ENCODE measurements at places on chromosomes 6 and 20. TPM values are rescaled to one million over a fixed set of nuclear protein-coding genes. Genes with fewer than 3 reads are reported as not detected.

POM121L2 gene
- polyA plus RNA-seq: not detected

DDX43 gene
- 0.15 TPM for polyA plus RNA-seq

- no peaks in the 10 kb centered on the region for H3K4me1 ChIP-seq
- H3K4me3 ChIP-seq: no peak overlapping the region
- H3K36me3 ChIP-seq: no peaks in the 10 kb centered on the region
- DNase-seq: no peak
- no peaks in the 10 kb centered on the region for H3K27me3 ChIP-seq
These were observed 615.1 kb downstream of the KIF16B start for GRCh38 chr20:15958142-15958541.

DNA sequence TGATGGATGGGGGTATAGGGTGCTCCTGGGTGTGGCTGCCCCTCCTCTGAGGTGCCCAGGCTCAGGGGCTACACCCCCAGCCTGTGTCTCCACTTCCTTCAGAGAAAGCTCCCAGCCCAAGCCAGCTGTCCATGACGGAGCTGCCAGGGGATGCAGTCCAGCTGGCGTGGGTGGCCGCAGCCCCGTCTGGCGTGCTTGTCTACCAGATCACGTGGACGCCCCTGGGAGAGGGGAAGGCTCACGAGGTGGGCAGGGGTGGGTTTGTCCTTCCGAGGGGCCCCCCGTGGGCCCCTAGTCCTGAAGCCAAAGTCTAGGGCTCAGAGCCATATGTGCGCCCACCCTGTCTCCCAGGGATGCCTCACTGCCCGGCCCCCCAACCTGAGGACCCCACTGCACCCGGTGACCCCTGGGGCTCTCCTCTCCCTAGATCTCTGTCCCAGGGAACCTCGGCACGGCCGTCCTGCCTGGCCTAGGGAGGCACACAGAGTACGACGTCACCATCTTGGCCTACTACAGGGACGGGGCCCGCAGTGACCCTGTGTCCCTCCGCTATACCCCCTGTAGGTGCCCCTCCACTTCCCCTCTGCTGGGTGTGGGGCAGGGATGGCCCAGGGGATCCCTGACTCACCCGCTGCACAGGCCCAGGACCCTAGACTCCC, 19.8 kb downstream of the COL20A1 start:
- peak; percentile 80 for DNase-seq
- H3K27ac ChIP-seq: no peak overlapping the region
- H3K27me3 ChIP-seq: no peaks in the 10 kb centered on the region
- no peaks in the 10 kb centered on the region for H3K36me3 ChIP-seq
- no peaks in the 10 kb centered on the region for H3K4me1 ChIP-seq
- no peak overlapping the region for H3K4me3 ChIP-seq

LY6G5C gene
- polyA plus RNA-seq: 4.6 TPM

LKAAEAR1 gene
- polyA plus RNA-seq: not detected

- H3K36me3 ChIP-seq: no peaks in the 10 kb centered on the region
- H3K4me1 ChIP-seq: peaks cover 3% of the 10 kb centered on the region
- H3K4me3 ChIP-seq: no peak overlapping the region
- H3K27ac ChIP-seq: no peak overlapping the region
These were observed 2.6 kb upstream of the SLC22A7 start for GRCh38 chr6:43295456-43295855.

EFCAB8 gene
- not detected for polyA plus RNA-seq

HLA-DQB1 gene
- 48.0 TPM for polyA plus RNA-seq

- no peaks in the 10 kb centered on the region for H3K36me3 ChIP-seq
- H3K4me3 ChIP-seq: no peak overlapping the region
- H3K27ac ChIP-seq: no peak overlapping the region
- no peak for DNase-seq
- no peaks in the 10 kb centered on the region for H3K4me1 ChIP-seq
These were observed 640.2 kb upstream of the MMS22L start for GRCh38 chr6:97923249-97923648.

DNA sequence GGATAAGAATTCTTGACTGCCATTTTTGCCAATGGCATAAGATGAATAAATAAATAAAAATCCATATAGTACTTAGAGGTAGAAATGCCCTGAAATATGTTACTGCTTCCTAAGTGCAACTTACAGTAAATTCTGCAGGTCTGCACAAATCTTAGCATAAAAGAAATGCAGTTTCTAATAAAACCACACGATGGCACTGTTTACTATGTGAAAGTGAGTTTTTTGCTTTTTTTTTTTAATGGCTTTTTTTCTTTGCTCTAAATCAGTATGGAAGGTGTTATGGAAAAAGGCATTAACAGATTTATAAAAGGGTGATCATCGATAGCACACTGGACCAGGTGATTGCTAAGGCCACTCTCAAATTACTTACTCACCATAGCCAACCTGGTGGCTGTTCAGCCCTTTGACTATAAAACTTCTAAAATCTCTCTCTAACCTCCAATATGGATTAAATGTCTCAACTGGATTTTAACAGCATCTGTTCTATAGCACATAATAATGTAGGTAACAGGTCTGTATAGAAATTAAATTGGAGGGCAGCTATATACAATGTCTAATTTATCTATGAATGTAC, 45.8 kb downstream of the AHI1 start:
- DNase-seq: no peak
- H3K36me3 ChIP-seq: no peaks in the 10 kb centered on the region
- no peak overlapping the region for H3K4me3 ChIP-seq
- no peaks in the 10 kb centered on the region for H3K4me1 ChIP-seq

DNA sequence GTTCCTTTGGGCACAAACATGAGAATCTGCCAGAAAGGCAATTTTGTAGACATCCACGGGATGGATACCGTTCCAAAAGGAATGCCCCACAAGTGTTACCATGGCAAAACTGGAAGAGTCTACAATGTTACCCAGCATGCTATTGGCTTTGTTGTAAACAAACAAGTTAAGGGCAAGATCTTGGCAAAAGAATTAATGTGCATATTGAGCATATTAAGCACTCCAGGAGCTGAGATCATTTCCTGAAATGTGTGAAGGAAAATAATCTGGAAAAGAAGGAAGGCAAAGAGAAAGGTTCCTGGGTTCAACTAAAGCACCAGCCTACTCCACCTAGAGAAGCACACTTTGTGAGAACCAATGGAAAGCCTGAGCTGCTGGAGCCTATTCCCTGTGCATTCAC, 103.9 kb upstream of the ARG1 start:
- no peak overlapping the region for H3K27ac ChIP-seq
- H3K4me3 ChIP-seq: no peak overlapping the region
- no peaks in the 10 kb centered on the region for H3K36me3 ChIP-seq
- H3K27me3 ChIP-seq: no peaks in the 10 kb centered on the region

DNA sequence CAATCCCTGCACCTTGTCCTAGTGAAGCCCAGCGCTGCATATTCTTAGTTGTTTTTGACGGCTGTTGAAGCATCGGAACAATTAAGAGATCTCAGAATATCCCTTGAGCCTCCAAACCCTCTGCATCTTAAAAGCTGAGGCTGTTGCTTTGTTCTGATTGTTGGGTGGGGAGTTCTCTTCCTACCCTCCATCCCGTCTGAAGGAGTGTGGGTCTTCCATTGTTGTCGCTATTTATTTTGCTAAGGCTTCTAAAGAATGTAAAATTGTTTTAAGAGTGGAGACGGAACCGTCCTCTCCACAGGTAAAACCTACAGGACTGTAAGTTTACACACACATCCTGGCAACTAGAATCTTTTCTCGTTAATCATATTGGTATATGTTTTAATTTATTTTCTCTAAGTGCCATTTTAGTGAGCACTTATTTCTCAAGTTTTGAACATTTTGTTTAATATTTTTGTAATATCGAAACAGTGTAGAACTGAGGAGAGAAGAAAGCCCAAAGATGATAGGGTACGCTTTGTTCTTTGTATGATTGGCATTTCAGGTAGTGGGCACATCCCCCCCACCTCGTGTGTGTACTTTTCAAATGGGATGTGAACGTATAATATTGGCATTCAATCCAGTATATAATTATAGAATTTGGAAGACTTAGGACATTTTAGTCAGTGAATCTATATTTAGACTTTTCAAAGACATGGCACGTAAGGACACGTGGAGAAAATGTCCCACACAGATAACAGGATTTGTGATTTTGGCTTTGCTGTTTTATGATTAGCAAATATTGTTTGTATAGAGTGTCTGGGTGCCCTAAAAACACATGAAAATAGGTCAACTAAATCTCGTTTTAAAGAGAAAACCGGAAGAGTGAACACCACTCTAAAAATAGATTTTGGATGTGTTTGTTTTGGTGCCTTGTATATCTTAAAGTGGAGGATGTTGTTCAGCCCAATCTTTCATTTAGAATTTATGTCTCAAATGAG, 1.3 kb downstream of the RNF146 start:
- peak; percentile 44 for DNase-seq
- H3K4me3 ChIP-seq: peak overlapping the region; percentile 97
- H3K27ac ChIP-seq: peak overlapping the region; percentile 100
- no peaks in the 10 kb centered on the region for H3K27me3 ChIP-seq
- no peaks in the 10 kb centered on the region for H3K36me3 ChIP-seq
- H3K4me1 ChIP-seq: no peaks in the 10 kb centered on the region

MATN4 gene
- polyA plus RNA-seq: 0.19 TPM

DNA sequence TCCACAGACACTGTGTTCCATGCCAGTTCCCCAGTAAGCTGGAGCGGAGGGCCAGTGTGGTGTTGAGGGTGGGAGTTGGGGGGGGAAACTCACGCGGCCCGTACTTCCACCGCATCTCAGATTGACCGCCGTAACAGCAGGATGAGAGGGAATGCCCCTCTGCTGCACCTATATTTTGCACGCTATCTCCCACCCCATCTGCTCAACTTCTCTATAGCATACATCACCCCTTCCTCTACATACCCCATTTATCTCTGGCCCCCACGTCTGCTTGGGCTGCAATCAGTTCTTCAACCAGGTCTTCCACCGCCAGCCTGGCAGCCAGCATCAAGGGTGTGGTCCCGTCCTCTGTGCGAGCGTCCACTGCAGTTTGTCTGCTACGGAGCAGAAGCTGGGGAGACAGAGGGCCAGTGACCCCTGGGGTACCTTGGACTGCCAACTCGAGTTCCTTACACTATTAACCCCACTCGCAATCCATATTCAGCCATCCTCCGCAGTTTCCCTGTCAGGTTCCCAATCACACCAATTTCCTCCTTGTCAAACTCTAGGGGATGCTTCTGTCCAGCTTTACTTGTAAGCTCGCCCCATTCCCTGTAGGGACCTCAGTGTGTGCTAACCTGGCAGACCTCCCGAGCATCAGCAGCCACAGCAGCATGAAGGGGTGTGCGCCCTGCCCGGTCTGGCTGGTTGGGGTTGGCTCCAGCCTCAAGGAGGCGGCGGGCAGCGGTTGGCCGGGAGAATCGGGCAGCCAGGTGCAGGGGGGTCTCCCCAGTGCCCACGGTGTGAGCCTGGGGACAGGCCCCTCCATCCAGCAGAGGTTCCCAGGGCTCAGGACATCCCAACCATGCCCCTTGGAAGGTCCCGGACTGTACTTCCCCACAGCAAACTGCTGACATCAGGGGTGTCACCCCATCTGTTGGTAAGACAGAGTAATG, 4.5 kb upstream of the GPSM3 start:
- DNase-seq: peak; percentile 32
- peak overlapping the region; percentile 100 for H3K27ac ChIP-seq
- H3K4me3 ChIP-seq: peak overlapping the region; percentile 76

- H3K27me3 ChIP-seq: no peaks in the 10 kb centered on the region
- H3K36me3 ChIP-seq: no peaks in the 10 kb centered on the region
- H3K4me1 ChIP-seq: peaks cover 8% of the 10 kb centered on the region
These were observed 572 bp downstream of the ZNF341 start for GRCh38 chr20:33732166-33732970.

DNA sequence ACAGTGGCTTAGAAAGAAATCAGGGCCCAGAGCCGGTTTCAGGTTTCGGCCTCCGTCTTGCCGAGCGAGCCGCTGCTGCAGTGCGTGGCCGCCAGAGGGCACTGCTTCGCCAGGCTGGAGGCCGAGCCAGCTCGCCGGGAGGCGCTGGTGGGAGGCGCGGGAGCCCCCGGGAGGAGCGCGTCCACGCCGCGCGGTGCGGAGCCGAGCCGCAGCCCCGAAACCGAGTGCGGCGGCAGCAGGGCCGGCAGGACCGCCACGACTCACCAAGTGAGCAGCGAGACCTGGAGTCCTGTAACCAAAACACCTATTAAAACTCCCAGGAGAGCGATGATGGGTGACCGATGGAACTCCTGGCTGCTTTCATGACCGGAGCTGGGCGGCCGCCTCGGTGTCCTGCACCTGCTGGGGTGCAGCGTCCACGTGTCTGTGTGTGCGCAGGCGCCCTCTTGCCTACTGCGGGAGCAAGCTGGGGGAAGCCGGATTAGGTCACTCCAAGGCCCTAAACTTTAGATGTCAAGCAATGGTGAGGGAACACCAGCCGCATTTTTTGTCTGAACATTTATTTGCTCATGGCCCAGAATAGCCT, 186.9 kb upstream of the UST start:
- no peaks in the 10 kb centered on the region for H3K4me1 ChIP-seq
- H3K27ac ChIP-seq: no peak overlapping the region
- DNase-seq: peak; percentile 92
- no peaks in the 10 kb centered on the region for H3K27me3 ChIP-seq
- no peaks in the 10 kb centered on the region for H3K36me3 ChIP-seq
- H3K4me3 ChIP-seq: peak overlapping the region; percentile 56

DNA sequence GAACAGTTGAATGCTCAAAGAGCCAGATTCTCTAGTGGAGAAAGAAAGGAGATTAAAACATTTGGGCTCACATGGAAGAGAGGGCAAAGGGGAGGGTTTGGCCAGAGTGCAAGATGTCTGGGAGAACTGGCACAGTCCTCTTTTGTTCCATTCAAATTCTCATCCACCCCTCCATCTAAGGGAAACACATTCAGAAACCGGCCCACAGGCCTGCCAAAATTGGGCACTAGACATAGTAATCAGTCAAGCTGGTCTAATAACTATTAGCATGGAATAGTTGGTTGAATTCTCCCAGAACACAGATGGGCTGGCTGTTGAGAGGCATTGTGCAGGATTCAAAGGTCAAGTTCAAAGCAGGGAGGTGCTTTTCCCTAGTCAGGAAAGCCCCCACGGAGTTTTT, 341.4 kb upstream of the IRAK1BP1 start:
- no peaks in the 10 kb centered on the region for H3K4me1 ChIP-seq
- H3K4me3 ChIP-seq: no peak overlapping the region
- no peak for DNase-seq
- H3K27ac ChIP-seq: no peak overlapping the region

TGM3 gene
- polyA plus RNA-seq: not detected

DNA sequence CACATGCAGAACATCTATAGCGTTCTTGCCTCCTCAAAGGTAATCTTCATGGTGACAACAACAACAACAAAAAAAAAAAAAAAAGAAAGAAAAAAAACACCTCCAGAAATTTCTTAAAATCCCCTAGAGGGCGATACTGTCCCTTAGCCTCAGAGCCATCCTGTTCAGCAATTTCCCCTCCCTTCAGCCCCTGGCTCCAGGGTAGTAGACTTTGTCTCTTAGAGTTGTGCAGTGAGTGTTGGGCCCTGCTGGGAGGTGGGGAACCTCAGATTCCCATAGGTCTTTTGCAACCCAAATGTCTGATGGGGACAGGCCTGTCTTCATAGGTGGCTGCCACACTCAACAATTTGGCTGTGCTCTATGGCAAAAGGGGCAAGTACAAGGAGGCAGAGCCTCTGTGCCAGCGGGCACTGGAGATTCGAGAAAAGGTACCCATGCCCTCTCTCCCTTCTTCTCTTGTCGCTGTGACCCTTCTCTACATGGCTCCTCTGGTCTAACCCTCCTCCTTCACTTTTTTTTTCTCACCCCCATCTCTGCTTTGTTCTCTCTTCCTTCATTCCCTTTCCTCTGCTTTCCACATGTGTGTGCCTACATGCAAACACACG, 6.0 kb upstream of the PTK7 start:
- H3K27ac ChIP-seq: no peak overlapping the region
- H3K36me3 ChIP-seq: no peaks in the 10 kb centered on the region
- DNase-seq: no peak
- H3K4me3 ChIP-seq: no peak overlapping the region

PRSS35 gene
- polyA plus RNA-seq: 2.0 TPM

Measured in kidney (tissue), 22 donors.